ENCODE measurements at places on chromosomes 13 and 19. TPM values are rescaled to one million over a fixed set of nuclear protein-coding genes. Genes with fewer than 3 reads are reported as not detected.

Gene CYP2B6
- total RNA-seq: 2.5 TPM

Gene ZNF264
- total RNA-seq: 26.6 TPM

Gene C19orf38
- total RNA-seq: not detected

Gene AZU1
- total RNA-seq: not detected

Gene CBY2
- not detected for total RNA-seq

Gene TMEM59L
- not detected for total RNA-seq

Gene TMEM150B
- 12.5 TPM for total RNA-seq

Gene RHPN2
- 102 TPM for total RNA-seq

Gene PABPC3
- 0.18 TPM for total RNA-seq

Gene ZNF530
- 2.7 TPM for total RNA-seq

Gene POMP
- total RNA-seq: 124 TPM

Gene CRX
- not detected for total RNA-seq

Gene PCDH9
- total RNA-seq: not detected

Gene KATNAL1
- 0.05 TPM for total RNA-seq

Gene TMEM86B
- total RNA-seq: 10.6 TPM

Gene CLPTM1
- total RNA-seq: 104 TPM

Gene ICAM1
- total RNA-seq: 4.6 TPM

Data from HT-29 (cell line).